ENCODE measurements at places on chromosomes 12 and 14.

DNA sequence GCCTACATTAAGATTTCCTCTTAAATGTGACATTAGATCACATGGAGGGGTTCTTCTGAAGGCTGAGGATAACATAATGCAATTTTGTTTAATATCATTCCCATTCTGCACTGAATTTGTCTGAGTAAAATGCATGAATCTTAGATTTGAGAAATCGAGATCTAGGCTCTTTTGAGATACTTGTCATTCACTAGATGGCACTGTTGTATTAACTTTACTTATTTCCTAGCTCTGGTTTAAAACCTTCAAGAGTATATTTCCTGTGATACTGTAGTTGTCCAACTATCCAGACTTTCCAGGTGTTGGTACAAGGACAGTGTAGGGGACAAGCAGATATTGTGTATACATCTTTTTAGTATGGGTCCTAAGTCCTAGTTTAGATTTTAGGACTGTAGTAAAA lies 91.7 kb upstream of the SEL1L start:
- peak; percentile 28 for DNase-seq

- DNase-seq, result no peak
Measured at GRCh38 chr14:89473989-89474388, 57.0 kb upstream of the FOXN3 start.

DNA sequence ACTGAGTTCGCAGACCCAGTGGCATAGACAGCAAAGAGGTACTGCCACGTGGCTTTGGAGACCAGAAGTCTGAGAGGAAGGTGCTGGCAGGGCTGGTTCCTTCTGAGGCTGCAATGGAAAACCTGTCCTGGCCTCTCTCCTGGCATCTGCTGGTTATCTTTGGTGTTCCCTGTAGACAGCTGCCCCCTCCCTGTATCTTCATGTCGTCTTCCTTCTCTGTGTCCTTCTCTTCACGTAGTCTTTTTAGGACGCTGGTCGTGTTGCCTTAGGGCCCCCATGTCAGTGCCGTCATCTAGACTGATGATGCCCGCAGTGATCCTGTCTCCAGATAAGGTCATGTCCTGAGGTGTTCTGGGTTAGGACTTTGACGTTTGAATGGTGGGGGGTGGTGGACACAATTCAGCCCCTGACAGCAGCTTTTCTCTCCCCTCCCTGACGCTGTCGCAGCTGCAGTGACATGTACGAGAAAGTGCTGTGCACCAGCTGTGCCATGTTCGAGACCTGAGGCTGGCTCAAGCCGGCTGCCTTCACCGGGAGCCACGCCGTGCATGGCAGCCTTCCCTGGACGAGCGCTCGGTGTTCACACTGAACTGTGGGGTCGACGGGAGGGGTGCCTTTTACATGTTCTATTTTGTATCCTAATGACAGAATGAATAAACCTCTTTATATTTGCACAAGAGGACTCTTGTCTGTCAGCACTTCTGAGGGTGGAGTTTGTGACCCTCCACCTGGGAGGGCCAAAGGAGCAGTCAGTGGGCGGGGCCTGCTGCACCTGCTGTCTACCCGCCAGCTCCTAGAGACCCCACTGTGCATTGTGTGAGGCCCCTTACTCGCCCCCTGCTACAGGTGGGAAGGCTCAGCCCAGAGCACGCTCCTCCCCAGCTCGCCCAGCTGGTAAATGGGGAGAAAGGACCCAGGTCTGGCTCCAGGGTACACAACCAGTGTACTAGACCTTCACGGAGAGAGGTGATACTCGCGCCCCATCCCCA lies 6.3 kb downstream of the SIVA1 start:
- no peak for DNase-seq

GRCh38 chr12:24398605-24399004 lies 449.1 kb upstream of the SOX5 start:
- DNase-seq, result no peak

DNA sequence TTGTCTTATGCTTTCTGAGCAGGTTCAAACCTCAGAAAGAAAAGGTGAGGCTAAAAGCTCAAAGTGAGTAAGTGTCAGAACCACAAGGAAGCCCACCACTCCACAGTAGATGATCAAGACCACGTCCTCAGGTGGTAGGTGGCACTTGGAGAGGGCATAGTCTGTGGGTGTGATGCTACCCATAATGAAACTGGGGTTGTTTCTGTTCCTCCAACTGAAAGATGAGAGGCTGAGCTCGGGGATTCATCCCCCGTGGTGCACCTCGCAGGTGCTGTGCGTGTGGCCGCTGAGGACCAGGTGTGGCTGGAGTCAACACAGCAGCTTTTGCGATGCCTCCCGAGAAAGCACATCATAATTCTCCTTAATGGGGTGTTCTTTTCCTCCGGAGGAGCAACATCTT lies 285.7 kb downstream of the TTC8 start:
- DNase-seq, result no peak

DNA sequence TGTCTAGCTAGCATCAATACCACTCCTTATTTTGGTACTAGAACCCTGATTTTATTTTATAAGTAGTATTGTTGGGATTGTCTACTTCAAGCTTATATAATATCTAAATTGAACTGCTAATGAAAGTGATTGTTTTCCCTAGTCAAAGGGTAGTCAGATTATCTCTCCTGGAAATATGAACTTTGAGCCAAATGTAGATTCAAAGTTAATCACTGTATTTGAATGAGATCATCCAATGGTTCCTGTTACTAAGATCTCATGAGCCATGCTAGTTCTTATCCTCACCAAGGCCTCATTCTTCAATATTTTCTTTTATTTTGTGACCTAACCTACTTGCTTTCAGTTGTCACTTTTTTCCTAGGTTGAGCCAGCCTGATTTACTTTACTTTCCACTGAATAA lies 276.7 kb downstream of the RASSF9 start:
- no peak for DNase-seq

- no peak for DNase-seq
Measured at GRCh38 chr12:19220852-19221466, 91.4 kb downstream of the PLEKHA5 start.

All from HepG2 (cell line).